ENCODE measurements at places on chromosomes 2 and 18. TPM values are rescaled to one million over a fixed set of nuclear protein-coding genes. Genes with fewer than 3 reads are reported as not detected.

DNA sequence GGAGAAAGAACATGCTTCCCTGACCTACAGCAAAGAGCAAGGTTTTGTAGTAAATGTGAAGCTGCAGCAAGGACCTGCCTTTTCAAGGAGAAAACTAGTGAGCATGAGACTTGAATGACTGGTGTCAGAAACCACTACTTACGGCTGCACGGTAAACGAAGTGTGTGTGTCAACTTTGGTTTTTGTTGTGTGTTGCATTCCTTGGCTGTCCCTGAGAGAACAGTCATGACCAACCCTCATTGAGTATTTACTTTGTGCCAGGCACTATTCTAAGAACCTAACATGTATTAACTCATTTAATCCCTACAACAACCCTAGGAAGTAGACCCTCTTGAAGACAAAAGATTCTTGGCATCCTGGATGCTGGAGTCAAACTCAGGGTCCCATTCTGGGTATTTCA, 22.8 kb downstream of the ACMSD start:
- no peak for DNase-seq

DNA sequence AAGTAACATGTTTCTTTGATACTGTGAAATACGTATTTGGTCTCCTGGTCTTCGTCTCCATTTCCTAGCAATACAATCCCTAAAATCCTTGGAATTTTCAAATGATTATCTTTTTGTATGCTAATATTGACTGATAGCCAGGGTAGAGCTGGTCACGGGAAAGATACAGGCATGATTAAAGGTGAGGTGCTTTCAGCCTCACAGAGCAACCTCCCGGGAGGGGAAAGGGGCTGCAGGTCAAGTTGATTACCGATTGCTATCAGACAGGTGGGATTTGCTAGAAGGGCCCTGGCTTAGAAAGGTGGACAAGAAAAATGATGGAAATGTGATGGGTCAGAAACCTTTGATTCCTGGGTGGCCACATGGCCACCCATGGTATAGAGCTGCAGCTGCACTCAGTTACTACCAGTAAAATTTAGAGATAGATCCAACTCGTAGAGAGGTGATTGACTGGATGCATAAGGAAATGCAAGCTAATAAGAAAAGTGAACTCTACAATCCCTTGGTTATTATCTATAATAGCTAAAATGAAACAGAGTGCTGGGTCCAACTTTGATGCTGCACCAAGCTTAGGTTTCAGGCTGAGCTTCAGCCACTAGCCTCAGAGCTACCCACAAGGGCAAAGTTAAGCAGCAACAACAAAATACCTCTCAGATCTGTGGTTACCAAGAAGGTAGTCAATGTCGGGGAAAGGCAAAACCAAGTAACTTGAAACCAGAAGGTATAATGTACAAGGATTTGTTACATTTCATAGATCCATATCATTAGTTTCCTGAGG, 15.3 kb downstream of the YPEL5 start:
- DNase-seq: no peak

Gene CD207
- total RNA-seq: not detected

DNA sequence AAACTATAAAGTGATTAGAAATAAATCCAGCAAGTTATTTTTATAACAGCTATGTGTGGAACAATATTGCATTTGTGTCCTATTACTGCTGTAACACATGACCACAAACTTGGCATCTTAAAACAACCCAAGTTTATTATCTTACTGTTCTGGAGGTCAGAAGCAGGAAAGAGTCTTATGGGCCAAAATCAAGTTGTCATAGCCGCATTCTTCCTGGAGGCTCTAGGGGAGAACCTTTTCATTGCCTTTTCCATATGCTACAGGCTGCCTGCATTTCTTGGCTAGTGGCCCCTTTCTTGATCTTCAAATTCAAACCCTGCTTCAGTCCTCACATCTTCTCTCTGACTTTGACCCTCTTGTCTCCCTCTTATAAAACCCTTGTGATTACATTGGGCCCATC, 27.0 kb upstream of the HNRNPLL start:
- DNase-seq: no peak

DNA sequence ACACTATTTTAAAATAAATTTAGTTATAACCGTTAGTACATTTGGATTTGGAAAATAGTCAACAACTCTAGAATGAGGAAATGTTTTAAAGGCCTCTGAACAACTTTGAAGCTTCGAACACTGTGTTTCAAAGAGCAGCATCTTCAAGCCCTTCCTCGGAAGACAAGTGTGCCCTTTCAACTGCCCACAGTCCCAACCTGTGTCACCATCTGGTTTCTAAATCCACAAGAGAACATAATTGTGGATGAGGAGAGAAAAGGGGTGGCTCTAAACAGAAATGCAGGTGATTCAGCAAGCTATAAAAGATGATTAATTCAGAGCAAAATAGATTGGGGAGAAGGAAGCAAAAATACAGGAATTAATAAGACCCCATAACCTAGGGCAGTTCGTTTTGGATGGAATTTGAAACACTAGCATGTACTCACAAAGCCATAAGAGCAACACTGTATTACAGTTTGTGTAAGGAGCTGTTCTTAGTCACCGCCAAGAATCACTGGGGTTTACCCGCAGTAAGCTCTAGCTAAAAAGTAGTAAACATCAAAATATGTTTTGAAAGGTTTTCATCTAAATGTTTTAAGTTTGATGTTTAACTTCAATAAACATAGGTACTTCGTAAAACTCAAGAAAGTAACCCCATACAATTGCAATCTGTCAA, 160.7 kb downstream of the EIPR1 start:
- no peak for DNase-seq

GRCh38 chr2:208467564-208467963, 61.0 kb downstream of the PTH2R start:
- DNase-seq: no peak

DNA sequence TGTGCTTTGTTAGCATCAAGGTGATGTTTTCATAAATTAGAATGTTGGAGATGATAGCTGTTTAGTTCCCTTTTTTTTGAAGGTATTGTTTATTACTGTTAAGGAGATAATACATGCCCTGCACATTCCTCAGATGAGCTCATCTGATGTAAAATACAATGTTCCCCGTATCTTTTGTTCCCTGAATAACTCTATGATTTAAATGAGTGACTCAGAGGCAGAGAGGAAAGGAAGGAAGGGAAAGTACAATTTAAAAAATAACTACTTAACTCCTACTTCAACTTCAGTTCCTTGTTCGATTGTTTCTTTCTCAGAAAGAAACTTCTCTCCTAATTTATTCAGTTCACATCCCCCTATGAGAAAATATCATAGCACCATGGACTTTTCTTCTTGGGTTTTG, 208.7 kb downstream of the KCNE4 start:
- DNase-seq: no peak

Gene PKDCC
- not detected for total RNA-seq

Gene RAB31
- 1.8 TPM for total RNA-seq

GRCh38 chr2:159515441-159515840, 100.9 kb downstream of the BAZ2B start:
- DNase-seq: no peak

DNA sequence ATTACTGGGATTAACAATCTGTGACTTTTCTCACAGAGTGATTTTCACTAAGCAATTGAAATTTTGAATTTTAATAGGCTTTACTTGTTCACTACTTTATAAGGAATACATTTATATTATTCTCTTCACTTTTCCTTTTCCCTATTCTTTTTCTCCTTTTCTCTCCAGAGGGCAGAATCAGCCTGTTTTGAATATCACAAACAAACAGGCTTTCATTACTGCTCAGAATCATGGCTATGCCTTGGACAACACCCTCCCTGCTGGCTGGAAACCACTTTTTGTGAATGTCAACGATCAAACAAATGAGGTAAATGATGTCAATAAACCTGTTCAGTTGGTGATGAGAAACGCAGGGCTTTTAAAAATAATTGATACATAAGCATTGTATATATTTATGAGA, 35.3 kb downstream of the CPS1 start:
- no peak for DNase-seq

Gene WNT6
- not detected for total RNA-seq

Measured in CD4-positive, alpha-beta memory T cell (primary cell).